ENCODE measurements at places on chromosomes 3 and 15.

GRCh38 chr3:45819543-45819942 lies 22.4 kb downstream of the LZTFL1 start:
- no peak for DNase-seq

- no peak for DNase-seq
Observed at GRCh38 chr15:60580650-60581376, 101.9 kb upstream of the ICE2 start.

DNA sequence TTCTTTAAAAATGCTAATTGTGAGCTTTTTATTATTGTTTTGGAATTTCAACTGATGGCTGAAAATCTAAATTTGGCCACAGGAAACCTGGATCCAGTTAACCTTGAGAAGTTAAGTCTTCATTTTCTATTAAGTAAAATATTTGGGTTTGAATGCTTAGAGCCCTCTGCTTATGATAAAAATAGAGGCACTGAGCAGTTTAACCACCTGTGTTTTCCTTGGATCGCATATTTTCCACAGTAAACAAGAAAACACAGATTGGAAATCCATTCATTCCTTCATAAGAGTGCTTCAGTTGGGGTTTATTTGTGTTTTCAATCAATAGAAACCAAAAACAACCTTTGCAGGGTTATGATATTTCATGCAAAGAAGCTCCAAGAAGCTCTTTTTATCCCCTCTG lies 77.2 kb upstream of the HES1 start:
- no peak for DNase-seq

- no peak for DNase-seq
Observed at GRCh38 chr3:112799946-112800345, 46.7 kb downstream of the CD200R1L start.

- no peak for DNase-seq
Observed at GRCh38 chr3:71345429-71346040, 238.0 kb downstream of the FOXP1 start.

- no peak for DNase-seq
Observed at GRCh38 chr3:194279701-194280360, 71.3 kb downstream of the CPN2 start.

DNA sequence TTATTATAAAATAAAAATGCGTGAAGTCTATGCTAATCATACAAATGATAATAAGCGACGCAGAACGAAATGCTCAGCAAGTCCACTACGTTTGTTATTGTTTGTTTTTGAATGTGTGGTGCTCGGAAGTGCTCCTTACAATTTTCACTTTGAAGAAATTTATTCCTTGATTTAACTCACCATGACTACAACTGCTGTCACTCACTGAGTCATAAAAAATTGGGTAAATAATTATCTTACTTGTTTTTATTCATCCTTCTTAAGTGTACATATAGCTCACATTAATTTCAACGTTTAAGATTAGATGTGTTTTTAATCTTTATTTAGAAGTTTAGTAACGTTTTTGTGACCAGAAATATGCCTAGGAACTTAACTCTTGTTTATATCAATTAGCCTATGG lies 66.7 kb upstream of the NANOGP8 start:
- no peak for DNase-seq

- no peak for DNase-seq
Observed at GRCh38 chr3:122349171-122349570, 24.1 kb downstream of the CSTA start.

DNA sequence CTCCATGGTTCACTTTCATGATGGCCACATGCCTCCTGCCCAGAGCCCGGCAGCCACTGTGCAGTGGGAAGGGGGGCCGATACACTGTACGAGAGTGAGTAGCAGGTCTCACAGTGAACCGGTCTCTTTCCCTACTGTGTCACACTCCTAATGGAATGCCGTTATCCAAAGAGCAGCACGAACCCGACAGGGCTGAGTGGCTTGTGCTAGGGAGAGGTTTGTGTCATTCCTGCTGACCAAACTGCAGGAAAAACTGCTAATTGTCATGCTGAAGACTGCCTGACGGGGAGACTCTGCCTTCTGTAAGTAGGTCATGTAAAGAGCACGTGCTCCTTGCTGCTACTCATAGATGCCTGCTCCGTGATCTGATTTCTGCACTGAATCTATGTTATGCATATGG lies 105.1 kb downstream of the ARPP21 start:
- DNase-seq, result no peak

Measured in SHP77 (cell line).